ENCODE measurements at places on chromosomes 1 and 21.
A peak's percentile ranks its signal among the peaks of the same experiment; 100 is the strongest.

DNA sequence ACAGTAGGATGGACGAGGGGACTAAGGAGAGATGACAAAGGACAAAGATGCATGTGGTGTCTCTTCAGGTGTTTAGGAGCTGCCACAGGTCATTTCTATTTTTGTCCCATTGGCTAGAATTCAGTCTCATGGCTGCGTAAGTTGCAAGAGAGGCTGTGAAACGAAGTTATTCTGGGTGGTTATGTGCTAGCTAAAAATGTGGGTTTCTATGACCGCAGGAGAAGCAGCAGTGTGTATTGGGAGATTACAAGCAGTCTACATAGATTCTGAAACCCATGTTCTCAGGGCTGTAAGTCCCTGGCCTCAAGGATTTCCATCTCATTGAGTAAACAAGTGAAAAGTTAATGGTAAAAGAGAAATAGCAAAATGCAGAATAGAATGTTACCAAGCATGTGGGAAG lies 110.7 kb downstream of the SPATA46 start:
- DNase-seq: no peak

DNA sequence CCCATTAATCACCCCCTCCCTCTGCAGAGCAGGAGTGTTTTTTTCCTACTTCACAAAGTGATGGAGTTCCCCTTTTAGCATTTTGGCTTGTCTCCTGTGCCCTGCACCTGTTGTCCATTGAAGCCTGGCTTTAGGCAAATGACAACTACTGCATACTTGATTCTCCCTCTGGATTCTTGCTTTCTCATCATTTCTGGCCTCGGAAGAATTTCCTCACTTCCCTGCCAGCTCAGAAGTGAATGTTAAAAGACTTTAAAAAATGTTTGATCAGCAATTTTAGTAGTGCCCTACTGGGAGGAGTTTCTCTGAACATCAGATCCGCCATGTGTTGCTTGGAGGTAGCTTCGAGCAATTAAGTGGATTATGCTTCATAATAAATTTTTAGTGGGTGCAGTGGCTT lies 28.1 kb downstream of the RCOR3 start:
- DNase-seq: no peak

- DNase-seq: no peak
Observed at GRCh38 chr1:216721062-216721461, 2.2 kb downstream of the ESRRG start.

- DNase-seq: no peak
Observed at GRCh38 chr1:217139513-217139912, 416.3 kb upstream of the ESRRG start.

DNA sequence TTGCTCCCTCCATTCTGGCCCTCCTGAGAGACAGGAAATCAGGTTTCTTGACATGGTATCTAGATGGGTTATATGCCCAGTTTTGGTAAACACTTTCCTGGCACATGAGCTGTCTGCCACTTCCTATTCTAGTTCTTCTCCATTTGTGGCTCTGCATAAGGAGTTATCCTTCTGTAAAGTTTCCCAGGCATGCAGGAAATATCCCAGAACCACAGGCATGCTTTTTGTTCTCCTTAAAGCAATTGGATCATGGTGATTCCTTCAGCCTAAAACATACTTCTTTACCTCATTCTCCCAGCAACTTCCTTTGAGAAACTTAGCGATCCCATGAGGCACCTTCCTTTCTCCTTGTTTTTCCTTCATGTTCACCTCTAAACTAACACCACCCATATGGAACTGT lies 199.8 kb downstream of the CRB1 start:
- no peak for DNase-seq

- no peak for DNase-seq
Observed at GRCh38 chr1:99439433-99440075, 175.3 kb downstream of the PLPPR4 start.

- DNase-seq: no peak
Observed at GRCh38 chr1:13760921-13761320, 60.9 kb downstream of the PRDM2 start.

DNA sequence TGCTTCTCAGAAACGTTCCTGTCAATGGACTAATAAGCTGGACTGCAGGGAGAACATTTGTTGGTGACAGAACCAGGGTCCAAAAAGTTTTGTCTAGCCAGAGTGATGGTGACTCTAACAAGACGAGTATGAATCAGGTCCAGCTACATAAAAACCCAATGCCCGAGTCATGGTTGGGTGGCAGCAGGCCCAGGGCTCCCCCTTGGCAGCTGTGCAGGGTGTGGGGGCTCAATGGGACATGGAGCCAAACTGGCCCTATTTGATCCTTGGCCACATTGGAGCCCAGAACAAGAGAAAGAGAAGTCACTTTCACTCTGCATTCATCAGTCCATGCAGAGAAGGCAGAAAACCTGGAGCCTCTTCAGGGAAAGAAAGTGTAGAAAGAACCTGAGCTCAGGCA lies 37.9 kb upstream of the TENT5C start:
- DNase-seq: no peak

GRCh38 chr1:18341291-18342069 lies 139.2 kb upstream of the KLHDC7A start:
- DNase-seq: peak; percentile 75

GRCh38 chr21:17742940-17743592 lies 76.1 kb downstream of the C21orf91 start:
- DNase-seq: no peak

- DNase-seq: no peak
Observed at GRCh38 chr1:225474439-225474985, 46.7 kb upstream of the LBR start.

- DNase-seq: no peak
Observed at GRCh38 chr1:30295674-30296073, 427.7 kb downstream of the MATN1 start.

DNA sequence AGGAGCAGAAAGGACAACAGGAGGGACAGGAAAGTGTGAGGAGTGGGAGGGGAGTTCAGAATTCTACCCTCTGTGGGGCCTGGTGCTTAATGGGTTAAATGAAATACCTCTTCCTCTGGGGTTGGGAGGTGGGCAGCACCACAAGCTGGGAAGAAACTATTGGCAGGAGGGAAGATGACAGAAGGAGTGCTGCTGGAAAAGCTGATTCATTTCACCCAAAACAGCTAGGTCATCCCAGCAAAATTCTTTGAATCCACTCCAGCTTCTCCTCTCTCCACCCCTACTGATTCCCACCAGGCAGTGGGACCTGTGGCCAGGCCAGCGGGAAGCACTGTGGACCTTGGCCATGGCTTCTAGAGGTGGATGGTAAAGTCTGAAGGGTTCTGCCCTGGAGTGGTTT lies 12.8 kb downstream of the BCAN start:
- DNase-seq: peak; percentile 68

- no peak for DNase-seq
Observed at GRCh38 chr1:11283151-11283550, 10.2 kb downstream of the UBIAD1 start.

GRCh38 chr1:170001266-170001665 lies 73.2 kb downstream of the KIFAP3 start:
- DNase-seq: no peak

DNA sequence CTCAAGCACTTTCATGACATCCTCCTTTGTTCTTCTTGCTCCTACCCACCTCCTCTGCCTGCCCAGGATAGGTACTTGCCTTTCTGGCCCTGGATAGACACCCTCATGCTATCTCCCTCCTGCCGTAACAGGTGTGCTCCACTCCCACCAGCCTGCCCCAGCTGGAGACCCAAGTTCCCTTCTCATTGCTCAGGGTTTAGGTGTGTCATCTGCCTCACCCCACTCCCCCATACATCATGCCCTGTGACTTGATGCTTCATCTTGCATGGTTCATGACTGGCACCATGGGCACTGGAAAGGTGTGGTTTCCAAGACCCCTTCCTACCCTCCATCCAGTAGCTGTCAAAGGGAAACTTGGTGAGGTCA lies 5.9 kb downstream of the RHEX start:
- no peak for DNase-seq

- no peak for DNase-seq
Observed at GRCh38 chr1:54009406-54009805, 8.6 kb downstream of the LDLRAD1 start.

- DNase-seq: peak; percentile 76
Observed at GRCh38 chr1:117128323-117129079, 7.0 kb upstream of the TRIM45 start.

- no peak for DNase-seq
Observed at GRCh38 chr1:8330271-8331125, 12.6 kb downstream of the SLC45A1 start.

- DNase-seq: no peak
Observed at GRCh38 chr1:60245324-60245723, 171.8 kb upstream of the C1orf87 start.

DNA sequence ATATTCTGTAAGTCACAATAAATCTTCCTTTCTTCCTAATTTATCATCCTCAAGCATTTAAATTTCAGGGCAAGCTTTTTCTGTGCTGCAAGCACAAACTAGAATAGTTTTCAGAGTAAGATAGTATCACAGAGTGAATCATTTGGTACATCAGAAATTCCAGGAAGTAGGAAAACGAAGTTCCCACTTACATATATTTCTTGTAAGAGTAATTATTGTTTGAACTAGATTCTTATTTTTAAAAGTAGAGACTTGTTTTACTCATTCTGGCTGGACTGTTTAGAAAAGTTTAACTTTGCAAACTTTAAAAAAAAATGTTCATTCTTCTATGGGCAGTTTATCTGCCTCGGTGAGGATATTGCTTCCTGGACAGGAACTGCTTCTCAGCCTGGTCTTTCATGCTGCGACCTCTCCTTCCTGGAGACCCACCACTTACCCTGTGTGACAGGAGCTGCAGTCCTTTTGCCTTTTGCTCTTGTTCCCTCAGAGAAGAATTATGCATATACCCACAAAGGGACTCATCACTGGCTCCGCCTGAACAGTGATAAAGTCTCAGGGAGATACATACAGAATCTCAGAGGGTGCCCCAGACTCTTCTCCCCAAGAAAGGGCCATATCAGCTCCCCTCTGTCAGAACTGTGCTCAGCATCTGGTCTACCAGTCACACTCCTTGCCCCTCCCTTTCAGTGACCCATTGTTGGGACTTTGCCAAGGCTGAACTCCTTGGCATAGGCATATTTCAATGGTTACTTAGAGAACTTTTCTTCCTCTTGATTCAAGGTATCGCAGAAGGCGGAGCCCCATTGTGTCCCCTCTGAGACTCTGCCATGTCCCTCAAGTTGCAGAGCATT lies 102.7 kb upstream of the CD55 start:
- DNase-seq: no peak

DNA sequence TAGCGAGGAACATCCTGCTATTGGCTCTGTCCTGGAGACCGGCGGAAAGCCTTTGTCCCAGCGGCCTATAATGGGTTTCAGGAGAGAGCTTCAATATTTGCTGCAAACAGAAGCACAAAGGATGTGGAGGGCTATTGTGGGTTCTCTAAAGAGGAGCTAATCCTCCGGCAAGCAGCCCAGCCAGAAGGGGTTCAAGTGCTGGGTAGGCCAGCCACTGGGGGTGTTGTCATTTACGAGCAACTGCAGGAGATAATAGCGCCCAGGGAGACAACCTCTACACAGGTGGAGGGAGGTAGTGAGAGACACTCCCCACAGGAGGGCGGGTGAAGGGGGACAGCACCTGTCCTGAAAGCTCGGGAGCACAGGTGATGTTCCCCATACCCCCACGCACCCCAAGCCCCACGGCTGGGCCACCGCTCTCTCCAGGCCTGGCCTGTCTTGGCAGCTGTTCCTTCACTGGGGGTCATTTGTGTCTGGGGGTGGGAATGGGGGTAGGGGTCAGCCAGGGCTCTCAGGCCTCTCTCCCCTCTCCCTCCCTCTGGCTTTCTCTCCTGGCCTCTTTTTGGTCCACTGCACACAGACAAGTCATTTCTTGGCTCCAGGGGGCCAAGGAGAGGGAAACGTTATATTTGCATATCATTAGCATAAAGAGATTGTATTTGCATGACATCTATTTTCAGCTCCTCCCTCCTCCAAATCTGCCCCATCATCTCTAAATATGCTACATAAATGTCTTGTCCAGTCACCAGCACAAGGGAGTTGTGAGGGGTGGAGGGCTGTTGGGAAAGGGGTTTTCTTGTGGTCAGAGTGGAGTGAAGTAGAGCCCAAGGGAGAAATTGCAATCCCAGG lies 22.0 kb upstream of the SLC26A9 start:
- DNase-seq: no peak

GRCh38 chr1:228463559-228464455 lies 23.4 kb upstream of the RNF187 start:
- no peak for DNase-seq

DNA sequence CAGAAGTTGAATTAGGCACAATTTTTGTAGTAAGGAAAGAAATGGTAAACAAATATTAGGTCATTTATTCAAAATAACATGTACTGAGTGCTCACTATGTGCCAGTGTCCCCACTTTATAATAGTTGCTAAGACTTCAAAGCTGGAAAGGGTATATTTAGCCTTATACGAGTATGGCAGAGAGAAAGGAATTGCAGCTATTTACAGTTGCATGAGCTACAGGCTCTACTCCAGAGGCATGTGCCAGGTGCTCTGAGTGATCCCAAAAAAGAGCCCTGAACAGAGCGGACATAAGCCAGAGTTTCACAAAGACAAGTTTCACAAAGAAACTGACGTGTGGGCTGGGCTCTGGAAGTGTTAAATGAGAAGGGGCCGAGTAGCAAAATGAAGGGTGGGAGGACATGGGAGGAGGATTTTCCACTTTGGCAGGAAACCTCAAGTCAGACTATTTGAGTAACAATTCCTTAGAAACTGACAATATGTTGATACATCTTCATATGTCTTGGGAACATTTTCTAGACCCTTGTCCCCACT lies 40.9 kb downstream of the FASLG start:
- no peak for DNase-seq

All from NCI-H1694 (cell line).